Left renal cortex interstitium (tissue), 4 donors: ENCODE measurements at places on chromosomes 1 and 21. TPM values are rescaled to one million over a fixed set of nuclear protein-coding genes. Genes with fewer than 3 reads are reported as not detected.

- DNase-seq, result no peak
Measured at GRCh38 chr21:42835211-42835610, 44.1 kb downstream of the WDR4 start.

- DNase-seq, result no peak
Measured at GRCh38 chr1:156726549-156727226, 1.6 kb upstream of the METTL25B start.

DNA sequence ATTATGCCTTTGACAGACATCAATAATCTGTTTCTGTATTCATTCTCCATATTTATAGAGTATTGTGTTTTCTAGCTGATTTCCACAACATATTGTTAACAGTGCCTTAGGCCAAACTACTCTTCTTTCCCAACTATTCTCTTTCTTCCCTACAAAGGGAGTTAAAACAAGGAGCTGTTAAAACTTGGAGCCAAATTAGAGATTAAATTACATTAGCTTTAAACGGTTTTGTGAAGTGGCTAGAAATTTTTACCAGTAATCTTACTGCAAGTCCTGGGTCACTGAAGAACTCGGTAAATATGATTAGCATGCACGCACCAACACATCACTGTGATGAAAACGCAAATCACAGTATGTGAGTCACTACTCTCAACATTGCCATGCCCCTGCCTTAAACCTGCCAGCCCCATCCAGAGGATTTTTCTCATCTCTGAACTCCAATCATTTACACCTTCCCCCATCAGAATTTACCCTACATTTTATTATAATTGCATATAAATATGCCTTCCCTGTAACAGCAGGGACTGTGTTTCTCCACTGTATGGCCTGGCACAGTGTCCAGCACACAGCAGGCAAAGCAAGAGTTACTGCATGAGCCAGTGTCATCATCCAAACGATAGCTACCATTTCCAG, 1.5 kb upstream of the PRDX6 start:
- DNase-seq, result no peak

EVA1C gene
- polyA plus RNA-seq, result 2.0 TPM

GRCh38 chr21:31837618-31838390, 35.0 kb upstream of the HUNK start:
- DNase-seq, result no peak

DNA sequence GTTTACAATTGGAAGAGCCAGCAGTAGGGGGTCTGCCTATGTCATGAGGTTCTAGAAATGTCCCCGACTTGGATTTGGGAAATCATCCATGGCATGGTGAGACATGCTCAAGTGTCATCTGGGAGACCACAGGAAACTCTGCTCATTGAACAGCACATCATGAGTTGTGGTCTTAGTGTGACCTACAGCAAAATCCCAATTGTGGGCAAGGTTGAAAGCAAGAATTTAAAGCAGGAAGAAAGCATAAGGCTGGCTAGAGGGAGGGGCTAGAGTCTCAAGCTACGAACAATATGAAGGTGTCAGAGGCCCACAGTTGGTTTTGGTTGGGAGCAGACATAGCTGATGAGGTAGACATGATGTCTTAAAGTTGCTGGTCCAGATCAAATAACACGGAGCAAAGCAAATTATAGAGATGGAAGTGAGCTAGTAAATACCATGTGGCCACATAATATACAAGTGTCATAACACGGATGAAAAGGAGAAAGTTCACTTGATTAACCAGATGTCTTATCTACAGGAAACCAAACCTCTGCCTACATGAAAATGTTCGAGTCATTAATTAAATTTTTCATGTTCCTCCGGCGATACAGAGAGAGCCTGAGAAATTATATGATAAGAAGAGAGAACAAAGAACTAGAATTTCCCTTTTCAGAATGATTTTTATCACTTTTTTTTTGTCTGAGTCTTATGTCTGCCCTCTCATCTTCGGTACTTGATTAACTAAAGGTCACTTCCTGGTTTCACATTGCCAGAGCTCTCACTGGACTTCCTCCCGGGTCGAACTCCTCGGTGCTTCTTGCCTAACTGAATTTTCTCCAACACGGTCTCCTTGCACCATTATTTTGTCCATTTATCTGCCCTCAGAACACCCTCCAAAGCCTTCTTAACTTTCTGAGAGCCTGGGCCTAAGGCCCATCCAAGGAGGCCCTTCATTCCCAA, 67.5 kb upstream of the DUSP10 start:
- DNase-seq, result no peak

HPDL gene
- 3.2 TPM for polyA plus RNA-seq

FAM131C gene
- polyA plus RNA-seq, result 2.2 TPM
